Dermis blood vessel endothelial cell (primary cell): ENCODE measurements at places on chromosomes 5 and 9. TPM values are rescaled to one million over a fixed set of nuclear protein-coding genes. Genes with fewer than 3 reads are reported as not detected.

The SLC6A18 gene
- not detected in 2 replicates for total RNA-seq

DNA sequence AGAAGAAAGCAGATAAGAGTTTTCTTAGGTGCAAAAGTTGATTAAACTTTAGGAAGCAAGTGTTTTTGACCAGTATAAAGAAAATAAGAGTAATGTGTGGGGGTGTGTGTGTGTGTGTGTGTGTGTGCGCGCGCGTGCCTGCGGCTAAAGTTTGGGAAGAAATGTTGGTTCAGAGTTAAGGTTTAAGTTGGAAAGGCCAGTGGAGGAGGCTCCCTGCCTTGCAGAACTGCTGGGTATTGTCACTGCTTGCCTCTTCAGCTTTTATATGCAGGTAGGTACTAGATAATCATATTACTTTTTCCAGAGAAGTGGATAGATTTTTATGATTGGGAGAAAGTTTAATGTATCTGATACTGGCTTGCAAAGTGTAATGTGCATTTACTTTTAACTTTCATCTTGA is 2.0 kb downstream of the PIK3R1 start:
- peak; percentile 26 for DNase-seq

The ARSI gene
- total RNA-seq: 0.28 and 0.68 TPM in 2 replicates

DNA sequence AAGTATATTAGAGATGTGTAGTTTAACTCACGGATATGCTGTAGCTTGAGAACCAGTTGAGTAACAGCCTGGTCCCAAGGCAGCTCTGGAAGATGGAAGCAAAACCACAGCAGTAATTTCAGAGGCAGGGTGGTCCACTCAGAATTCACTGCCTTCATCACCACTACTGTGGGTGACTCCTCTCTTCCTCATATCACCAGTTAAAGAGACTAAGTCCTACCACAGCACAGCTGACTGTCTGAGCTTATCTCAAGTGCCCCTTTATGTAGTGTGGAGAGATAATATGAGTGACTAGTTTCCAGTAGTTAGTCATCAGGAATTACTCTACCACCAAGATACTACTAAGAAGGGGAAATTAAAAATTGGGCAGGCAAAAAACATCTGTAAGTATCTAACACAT is 1571.2 kb upstream of the C9orf72 start:
- no peak for DNase-seq
